OCI-M1 (cell line): ENCODE measurements at places on chromosomes 1 and 21.
A peak's percentile ranks its signal among the peaks of the same experiment; 100 is the strongest.

GRCh38 chr1:31523769-31524168 lies 52.5 kb upstream of the TINAGL1 start:
- no peak for DNase-seq

- no peak for DNase-seq
Observed at GRCh38 chr1:119330466-119331189, 38.0 kb upstream of the HAO2 start.

DNA sequence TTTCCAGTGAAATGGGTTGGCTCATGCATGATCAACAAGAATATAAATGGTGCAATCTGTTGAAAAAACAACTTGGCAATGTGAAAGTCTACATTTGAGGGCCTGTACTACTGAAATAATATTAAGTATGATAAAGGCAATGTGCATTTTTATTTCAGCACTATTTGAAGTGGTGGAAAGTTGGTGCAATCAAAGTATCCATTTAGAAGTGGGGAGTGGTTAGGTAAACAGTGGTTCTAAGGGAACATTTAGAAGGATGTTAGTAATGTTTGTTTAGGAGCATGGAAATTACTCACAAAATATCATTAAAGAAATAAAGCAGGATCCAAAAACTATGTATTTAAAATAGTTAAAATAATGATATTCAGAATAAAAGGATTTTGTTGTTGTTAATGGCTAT lies 60.2 kb downstream of the CHRM3 start:
- DNase-seq, result no peak

- no peak for DNase-seq
Observed at GRCh38 chr1:48848035-48848434, 71.3 kb upstream of the BEND5 start.

DNA sequence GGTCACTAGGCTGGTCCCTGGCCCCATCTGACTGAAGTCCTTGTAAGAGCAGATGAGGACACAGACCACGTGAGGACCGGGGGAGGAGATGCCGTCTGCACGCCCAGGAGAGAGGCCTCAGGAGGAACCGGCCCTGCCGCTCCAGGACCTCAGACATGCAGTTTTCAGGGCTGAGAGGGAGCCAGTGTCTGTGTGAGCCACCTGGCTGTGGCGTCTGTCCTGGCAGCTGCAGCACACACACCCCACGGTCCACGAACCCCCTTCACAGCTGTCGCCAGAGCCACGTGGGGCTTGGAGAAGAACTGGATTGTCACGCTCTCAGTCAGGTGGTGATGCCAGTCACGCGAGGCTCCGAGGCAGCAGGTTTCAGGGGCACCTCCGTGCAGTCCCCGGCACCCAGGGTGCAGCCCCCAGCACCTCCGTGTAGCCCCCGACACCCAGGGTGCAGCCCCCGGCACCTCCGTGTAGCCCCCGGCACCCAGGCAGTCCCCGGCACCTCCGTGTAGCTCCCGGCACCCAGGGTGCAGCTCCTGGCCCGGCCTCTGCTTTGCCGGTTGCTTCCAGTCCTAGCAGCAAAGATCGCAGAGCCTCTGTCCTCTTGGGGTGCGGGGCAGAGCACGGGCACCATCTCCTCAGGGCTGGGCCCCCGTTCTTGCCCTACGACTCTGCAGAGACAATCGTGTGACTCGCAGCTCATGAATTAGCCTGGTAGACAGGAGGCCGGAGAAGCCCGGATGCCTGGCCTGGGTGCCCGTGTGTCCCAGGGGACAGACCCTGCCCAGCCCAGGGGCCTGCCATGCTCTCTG lies 19.0 kb upstream of the SUMO3 start:
- peak; percentile 88 for DNase-seq

- no peak for DNase-seq
Observed at GRCh38 chr1:17525996-17526686, 13.4 kb upstream of the ARHGEF10L start.

DNA sequence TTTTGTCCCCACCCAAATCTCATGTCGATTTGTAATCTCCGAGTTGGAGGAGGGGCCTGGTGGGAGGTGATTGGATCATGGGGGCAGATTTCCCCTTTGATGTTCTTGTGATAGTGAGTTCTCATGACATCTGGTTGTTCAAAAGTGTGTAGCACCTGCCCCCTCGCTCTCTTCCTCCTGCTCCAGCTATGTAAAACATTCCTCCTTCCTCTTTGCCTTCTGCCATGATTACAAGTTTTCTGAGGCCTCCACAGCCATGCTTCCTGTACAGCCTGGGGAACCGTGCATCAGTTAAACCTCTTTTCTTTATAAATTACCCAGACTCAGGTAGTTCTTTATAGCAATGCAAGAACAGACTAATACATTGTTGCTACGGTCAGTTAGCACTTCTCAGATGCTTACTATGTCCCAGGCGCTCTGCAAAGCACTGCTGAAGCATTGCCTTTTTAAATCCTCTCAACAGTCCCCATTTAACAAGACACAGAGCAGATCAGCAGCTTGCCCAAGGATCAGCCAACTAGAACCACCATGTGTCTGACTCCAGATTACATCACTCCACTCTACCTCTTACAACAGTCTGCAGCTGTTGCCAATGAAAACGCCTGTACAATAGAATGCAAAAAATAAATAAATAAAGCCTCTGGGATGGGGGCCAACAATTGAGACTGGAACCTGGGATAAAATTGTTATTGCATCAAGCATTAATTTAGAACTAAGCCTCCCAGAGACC lies 52.4 kb upstream of the USP1 start:
- DNase-seq, result peak; percentile 12

- no peak for DNase-seq
Observed at GRCh38 chr1:147574401-147574800, 33.1 kb downstream of the BCL9 start.

DNA sequence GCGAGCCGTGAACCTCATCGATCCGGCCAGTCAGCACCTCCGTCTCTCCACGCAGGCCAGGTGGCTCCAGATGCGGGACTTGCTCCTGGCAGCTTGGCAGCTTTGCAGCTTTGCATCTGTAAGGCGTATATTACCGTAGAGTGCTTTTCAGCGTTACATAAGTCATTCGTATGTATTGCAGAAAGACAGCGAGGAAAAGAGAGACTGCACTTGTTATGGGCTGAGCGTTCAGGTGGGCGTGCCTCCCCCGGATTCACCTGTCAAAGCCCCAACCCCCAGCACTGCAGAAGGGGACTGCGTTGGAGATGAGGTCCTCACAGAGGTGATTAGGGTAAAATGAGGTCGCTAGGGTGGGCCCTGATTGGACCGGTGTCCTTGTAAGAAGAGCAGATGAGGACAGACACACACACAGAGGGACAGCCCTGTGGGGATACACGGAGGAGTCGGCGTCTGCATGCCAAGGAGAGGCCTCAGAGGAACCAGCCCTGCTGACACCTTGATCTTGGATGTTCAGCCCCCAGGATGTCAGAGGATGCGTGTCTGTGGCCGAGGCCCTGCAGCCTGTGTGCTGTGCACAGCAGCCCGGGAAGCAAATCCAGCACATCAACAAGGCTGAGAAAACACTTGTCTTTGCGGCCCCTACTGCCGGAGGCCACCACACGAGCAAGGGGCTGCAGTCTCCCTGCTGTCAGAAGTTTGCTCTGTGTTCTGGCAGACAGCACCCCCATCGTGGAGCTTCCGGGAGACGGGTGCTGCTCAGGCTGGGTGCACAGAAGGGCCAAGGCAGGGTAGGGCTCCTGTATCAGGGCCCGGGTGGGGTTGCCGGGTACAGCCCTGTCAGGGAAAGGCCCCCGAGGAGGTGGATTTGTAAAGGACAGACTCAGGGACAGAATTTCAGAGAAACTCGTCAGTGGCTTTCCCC lies 10.9 kb upstream of the AGPAT3 start:
- DNase-seq, result no peak

DNA sequence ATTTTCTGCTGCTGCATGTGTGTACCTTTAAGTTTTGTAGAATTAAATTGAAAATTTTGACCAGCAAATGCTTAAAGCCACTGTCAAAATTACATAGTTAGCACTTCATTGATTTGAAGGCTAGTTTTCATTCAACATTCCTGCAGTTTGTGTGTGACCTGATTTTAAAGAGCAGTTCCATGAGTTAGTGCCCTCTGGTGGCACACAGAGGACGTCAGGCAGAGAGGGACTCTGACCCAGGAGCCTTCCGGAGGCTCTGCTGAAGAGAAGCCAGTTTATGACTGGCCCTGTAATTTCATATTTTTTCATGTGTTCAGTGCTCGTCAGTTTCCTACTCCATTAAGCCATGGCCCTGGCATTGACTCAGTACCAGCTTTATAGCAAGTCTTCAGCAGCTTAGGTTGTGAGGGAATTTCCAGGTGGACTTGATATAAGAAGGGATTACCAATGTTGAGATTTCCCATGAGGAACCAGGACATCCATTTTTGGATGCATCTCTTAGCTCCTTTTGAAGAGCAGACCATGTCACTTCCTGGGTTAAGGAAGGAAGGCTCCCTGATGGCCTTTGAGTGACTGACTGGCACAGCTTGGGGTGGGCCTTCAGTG lies 104.7 kb downstream of the CAMTA1 start:
- DNase-seq, result peak; percentile 71

- DNase-seq, result no peak
Observed at GRCh38 chr21:45867041-45867666, 114.4 kb upstream of the COL6A1 start.

DNA sequence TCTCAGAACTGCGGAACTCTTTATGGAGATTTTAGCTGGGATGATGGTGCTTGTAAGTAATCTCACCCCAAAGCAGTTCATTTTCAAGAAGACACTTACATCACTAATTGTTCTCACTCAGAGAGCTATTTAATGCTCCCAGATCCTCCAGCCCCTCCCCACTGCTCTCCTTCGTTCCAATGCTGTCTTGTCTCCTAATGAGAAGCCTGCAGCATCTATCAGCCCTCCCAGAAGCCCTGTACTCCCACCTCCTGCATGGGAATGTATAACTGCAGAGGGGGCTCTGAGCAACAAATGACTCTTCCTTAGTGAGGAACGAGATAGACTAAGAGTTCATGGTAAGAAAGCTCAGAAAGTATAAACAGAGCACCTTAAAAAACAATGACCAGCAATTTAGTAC lies 377.4 kb upstream of the RUNX1 start:
- DNase-seq, result no peak

DNA sequence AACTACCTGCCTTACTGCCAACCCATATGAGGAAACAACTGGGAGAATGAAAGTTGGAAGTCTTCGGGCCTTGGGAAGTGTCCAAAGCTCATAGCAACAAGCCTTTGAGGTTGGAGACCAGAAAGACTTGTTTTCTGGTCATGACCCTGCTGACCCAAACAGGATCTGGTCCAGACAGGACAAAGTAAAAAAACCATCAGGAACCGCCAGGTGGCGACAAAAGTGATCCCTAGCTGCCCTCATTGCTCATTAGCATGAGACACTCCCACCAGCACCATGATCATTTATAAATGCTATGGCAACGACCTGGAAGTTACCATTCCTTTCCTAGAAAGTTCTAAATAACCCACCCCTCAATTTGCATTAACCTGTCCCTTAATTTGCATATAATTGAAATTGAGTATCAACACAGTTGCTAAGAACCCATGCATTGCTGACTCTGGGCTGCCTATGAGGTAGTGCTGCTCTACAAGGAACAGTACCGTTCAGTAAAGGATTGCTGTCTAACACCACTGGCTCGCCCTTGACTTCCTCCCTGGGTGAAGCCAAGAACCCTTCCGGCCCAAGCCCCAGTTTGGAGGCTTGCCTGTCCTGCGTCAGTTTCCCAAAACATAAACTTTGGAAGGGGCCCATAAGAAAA lies 89.0 kb downstream of the URB2 start:
- peak; percentile 81 for DNase-seq

GRCh38 chr21:31490443-31490842 lies 146.4 kb upstream of the TIAM1 start:
- DNase-seq, result peak; percentile 10

DNA sequence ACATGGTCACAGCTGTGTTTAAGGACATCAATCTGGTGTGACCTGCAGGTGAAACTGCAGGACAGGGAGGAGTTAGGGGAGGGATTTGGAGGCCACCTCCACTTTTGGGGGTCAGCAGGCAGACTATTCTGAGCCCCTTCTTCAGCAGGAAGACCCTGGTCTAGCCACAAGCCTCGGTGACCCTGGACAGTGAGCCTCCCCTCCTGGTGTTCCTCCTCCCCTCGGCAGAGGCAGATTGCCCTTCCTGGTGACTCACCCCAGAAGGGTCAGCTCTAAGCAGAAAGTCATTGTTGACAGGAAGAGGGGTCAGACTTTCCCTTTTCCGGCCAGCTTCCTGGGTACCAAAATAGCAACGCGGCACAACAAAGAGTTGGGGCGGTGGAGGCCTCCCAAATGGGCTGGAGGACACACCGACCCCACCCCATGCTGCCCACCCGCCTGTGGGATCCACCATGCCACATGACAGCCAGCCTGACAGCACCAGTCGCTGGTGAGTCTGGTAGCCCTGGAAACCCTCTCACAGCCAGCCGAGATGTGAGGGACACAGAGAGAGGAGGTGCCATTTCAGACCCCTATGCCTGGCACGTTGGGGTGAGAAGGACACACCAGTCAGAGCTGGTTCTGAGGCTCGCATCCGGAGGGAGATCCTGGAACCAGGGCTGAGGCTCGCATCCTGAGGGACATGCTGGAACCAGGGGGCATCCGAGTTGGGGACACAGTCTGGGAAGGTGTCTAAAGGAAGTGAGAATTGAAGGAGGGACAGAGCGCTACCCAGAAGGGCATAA lies 14.7 kb upstream of the CSF1 start:
- DNase-seq, result peak; percentile 50

GRCh38 chr1:7320661-7321060 lies 450.4 kb upstream of the VAMP3 start:
- DNase-seq, result no peak

DNA sequence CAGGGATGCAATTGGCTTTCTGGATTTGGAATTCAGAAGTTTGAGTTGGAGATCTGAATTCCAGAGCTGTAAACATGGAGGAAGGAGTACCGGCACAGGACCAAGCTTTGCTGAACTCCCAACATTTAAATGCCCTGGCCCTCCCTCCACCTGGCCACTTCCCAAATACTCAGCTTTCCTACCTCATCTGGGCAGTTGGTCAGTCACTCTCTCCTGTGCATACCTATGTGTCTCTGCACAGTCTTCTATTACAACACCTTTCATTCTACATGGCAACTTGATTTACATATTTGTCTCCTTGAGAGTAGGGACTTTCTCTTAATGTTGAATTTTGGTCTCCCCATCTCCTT lies 6.1 kb upstream of the KHDRBS1 start:
- no peak for DNase-seq

- DNase-seq, result no peak
Observed at GRCh38 chr1:241560146-241560848, 28.1 kb downstream of the KMO start.

DNA sequence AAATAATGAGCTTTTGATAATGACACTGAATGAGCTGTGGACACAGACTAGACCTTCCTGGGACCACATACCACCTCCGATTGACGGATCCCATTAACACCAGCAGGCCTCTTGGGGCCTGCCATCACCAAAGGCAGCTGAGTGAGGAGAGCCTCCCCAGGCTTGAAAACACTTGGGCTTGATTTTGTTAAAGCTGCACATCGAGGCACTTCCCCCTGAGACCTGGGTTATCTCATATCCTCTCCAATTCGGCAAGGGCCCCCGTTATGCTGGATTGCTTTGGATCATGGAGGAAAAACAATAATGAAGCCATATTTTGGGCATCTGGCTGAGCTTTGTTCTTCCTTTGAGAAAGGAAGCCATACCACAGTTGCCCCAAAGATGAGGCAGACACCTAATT lies 143.0 kb downstream of the AJAP1 start:
- no peak for DNase-seq
